K562 (cell line): ENCODE measurements at places on chromosomes 5 and 9. TPM values are rescaled to one million over a fixed set of nuclear protein-coding genes. Genes with fewer than 3 reads are reported as not detected.

RNF183 gene
- total RNA-seq: 0.22 TPM in 1 of 2 replicates, not detected in the other

KCNMB1 gene
- total RNA-seq: not detected in 2 replicates

SLC23A1 gene
- total RNA-seq: 0.40 TPM in 1 of 2 replicates, not detected in the other

DNA sequence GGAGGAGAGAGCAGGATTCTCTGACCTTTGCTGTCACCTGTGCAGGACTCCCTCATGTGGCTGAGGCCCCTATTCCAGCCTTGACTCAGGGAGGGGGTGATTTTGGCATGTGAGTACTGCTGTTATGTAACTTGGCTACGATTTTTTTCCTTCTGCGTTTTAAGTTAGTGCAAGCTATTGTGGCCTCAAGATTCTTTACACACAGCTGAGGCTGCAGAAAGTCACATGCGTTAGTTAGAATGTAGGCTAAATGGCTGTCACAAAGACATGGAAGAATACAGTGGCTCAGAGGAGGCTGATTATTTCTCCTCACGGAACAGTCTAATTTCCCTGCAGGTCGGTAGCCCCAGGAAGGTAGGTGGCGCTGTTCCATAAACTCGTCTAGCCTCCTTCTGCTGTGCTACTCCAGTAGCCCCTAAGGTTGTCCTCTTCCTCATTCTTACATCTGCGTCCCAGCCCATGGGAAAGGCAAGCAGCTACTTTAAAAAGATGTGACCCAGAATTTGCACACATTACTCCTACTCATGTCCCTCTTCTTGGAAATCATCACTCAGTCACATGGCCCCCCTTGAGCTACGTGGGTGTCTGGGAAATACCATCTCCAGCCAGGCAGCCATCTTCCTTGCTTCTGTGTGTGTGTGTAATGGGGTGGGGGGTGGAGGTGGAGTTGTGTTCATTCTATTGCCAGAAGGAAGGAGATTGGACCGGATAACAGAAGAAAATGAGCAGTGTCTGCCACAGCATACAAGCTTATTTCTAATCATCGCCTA, 486.6 kb downstream of the CCDC171 start:
- DNase-seq: no peak

DNA sequence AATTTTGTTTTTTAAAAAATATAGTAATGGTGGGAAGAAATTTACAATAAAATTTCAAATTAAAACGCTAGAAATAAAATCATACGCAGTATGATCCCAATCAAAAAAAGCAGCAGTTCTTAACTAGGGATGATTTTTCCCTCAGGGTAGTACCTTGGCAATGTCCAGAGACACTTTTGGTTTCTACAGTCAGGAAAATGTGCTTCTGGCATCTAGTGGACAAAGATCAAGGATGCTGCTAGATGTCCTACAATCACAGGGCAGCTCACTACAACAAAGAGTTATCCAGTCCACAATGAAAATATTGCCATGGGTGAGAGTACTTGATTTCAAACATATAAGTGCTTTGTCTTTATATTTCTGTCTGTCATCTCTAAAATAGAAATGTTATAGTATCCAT, 400.2 kb upstream of the SGCD start:
- no peak for DNase-seq

ERMP1 gene
- total RNA-seq: 12.0 and 14.5 TPM in 2 replicates

DMAC1 gene
- 71.1 and 90.3 TPM in 2 replicates for total RNA-seq

ROPN1L gene
- 0.31 and 0.36 TPM in 2 replicates for total RNA-seq

DNA sequence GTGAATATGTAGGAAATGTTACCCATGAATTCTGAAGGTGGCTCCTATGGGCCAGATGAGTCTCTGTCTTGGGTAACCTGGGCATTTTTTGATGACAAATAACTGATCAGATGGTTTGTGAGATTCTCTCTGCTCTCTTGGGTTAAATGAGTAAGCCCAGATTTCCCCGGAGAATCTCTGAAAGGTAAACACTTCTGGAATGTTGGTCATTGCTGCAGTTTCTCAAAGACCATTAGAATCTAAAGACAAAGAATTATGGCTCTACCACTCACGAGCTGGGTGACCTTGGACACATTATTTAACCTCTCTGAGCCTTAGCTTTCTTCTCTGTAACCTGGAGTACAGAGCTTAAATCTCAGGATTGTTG, 191.2 kb downstream of the DAB2IP start:
- no peak for DNase-seq

FOXD4L5 gene
- total RNA-seq: 0.09 and 0.16 TPM in 2 replicates

CDKN2B gene
- not detected in 2 replicates for total RNA-seq

C7 gene
- total RNA-seq: 0.82 and 1.5 TPM in 2 replicates

GRCh38 chr5:89954916-89955315, 454.6 kb downstream of the CETN3 start:
- DNase-seq: no peak

DNA sequence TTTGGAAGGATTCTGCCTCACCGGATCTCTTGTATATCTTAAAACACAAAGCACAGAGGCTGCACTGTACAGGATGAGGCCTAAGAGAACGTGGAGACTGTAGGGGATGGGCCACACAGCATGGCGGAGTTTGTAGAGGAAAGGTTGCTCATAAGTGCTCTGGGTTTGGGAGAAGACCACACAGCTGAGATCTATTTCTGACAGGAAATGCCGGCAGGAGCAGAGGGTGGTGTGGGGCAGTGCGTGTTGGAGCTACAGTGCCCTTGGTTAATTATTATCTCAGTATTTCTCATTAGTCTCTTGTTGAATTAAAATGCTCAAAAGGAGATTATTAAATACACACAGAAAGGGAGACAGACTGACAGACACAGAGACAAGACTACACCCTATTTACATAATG, 9.6 kb downstream of the PALM2AKAP2 start:
- no peak for DNase-seq

TEX48 gene
- total RNA-seq: not detected in 2 replicates

DNA sequence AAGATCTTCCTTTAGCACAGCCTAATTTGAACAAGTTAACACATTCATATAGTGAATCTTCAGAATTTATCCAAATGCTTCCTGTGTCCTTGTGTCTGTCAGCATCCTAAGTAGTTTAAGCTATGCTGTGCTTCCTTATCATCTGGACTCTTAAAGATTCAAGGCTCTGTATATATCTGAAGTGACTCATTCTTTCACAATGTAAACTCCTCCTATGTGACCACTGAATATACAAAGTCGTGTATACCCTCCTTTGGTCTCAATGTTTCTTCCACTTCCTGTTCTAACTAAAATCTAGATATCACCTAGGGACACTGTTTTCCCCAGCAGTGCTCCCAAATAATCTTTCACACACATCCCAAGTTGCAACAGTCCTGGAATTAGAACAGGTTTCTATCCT, 935.7 kb upstream of the NUDT12 start:
- DNase-seq: no peak

C5orf58 gene
- total RNA-seq: 1.9 and 2.4 TPM in 2 replicates

LCN1 gene
- total RNA-seq: not detected in 2 replicates

GRCh38 chr5:90861843-90862586, 303.4 kb downstream of the ADGRV1 start:
- DNase-seq: no peak

TTC39B gene
- total RNA-seq: 1.2 and 1.5 TPM in 2 replicates

DCTN4 gene
- total RNA-seq: 57.0 and 64.8 TPM in 2 replicates

GRCh38 chr5:76290321-76290757, 112.7 kb upstream of the IQGAP2 start:
- DNase-seq: no peak
